ENCODE measurements at places on chromosomes 7 and 10.

DNA sequence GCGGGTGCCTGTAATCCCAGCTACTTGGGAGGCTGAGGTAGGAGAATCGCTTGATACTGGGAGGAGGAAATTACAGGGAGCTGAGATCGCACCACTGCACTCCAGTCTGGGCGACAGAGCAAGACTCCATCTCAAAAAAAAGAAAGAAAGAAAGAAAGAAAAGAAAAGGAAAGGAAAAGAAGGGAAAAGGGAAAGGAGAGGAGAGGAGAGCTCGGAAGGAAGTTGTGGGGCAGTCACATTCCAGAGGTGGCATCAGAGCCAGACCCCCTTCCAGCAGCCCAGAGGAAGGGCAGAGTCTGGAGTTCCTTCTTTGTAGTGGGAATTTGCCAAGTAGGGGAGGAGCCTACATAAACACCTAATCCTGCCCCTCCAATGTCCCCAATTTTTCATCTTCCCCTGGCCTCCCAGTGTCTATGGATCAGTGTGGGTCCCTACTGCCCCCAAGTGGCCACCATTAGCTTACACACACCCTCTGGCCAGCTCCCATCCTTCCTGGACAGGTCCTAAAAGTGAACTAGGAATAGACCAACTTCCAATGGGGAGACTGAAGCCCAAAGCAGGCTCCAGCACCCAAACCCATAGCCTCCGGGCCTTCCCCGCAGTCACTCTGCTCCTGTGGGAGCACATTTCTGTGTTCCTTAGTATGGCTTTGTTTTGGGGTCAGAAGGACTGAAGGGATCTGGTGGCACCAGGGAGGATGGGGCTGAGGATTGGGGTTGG, 39.6 kb upstream of the HSPB1 start:
- DNase-seq = peak; percentile 62

DNA sequence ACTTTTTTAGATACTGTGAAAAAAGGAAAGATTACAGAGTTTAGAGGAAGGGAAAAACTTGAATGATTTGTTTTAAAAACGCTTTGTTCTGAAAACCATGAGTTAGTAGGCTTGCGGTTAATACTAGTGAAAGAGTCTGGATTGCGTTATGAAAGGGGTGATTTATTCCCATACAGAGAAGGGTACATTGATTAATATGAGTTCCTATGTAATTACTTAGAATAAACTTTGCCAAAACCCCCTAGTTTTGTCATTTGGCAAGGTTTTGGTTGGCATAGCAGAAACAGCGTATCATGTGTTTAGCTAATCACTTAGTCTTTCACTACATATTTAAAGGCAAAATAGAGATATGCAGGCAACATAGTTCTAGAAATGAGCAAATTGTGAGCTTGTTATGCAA, 91.2 kb upstream of the POT1 start:
- DNase-seq = no peak

- no peak for DNase-seq
Observed at GRCh38 chr7:33325754-33326484, 196.6 kb downstream of the BBS9 start.

GRCh38 chr7:7164591-7164990, 17.8 kb upstream of the C1GALT1 start:
- no peak for DNase-seq

GRCh38 chr10:62903828-62904227, 87.7 kb upstream of the EGR2 start:
- no peak for DNase-seq

DNA sequence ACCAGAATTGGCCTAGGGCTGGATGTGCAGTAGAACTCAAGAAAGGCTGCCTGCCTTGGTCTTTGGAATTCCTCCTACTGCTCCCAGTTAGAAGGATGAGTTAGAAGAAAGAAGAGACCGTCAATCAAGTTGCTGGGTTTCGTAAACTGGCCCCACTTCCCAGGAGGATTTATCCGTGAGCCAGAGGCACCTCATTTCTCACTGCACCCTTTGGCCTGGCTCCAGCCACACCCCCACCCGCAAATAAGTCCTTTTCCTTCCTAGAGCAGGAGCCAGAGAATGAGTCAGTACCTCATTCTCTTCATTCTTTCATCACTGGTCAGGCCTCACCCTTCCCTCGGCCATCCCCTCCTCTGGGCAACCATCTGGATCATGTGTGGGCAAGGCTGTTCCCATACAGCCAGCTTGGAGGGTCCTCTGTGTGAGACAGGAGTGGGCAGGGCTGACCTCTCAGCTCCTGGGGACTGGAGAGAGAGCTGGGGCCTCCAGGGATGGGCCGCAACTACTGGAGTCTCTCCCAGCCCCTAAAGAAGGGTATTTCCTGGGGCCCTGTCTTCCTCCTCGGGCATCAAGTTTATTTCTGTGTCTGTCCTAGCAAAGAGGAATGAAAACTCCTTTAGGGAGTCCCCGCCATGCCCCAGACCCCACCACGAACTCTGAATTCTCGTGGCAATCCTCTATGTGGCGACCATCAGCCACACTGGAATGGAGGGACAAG, 87.2 kb upstream of the DUSP5 start:
- no peak for DNase-seq

DNA sequence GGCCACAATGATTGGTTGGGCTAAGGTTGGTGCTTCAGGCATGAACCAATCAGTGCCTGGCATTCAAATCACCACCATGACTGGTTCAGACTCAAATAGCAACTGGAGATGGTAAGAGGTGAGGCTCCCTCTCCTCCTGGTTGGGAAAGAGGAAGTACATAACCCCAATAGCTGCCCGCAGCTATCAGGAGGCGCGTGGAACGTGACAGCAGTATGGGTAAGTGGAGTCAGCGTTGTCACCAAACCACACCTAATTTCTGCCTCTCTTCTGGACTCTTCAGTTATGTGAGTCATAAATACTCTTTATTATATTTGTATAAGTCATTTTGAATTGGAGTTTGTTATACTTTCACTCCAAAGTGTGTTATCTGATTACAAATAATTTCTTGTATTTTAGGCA, 17.9 kb upstream of the ITGA8 start:
- no peak for DNase-seq

GRCh38 chr7:7996568-7996967, 28.0 kb downstream of the GLCCI1 start:
- no peak for DNase-seq

GRCh38 chr10:44689368-44689767, 221.8 kb upstream of the TMEM72 start:
- no peak for DNase-seq

DNA sequence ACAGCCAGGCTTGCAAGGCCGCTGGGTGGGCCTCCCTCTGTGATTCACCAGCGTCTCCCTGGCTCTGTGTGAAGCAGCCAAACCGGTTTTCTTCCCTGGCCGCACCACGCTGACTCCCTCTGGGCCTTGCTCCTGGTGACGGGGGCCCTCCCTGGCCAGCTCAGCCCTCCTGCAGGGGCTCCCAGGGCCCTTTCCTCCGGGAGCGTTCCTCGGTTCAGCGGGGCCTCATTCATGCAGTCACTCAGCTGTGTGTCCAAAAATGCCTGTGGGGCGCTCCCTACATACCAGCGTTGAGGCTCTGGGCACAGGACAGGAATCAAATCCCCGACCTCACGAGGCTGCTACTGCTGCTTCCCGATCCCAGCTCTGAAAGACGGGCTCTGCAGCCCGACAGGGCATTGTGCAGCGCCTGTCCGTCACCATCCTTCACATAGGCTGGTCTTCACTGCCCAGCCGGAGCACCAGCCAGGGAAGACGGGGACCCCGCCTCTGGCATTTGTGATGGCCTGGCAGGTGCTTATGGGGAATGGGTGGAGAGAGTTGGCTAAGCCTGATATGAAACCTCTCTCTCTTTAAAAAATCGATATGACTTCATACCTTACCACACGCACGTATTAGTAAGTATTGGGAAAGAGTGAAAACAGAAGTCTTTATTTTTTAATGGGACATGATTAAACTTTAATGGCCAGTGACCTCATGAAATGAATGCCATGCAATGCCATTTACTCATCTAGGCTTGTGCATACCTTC, 110.0 kb upstream of the SHH start:
- DNase-seq = no peak

DNA sequence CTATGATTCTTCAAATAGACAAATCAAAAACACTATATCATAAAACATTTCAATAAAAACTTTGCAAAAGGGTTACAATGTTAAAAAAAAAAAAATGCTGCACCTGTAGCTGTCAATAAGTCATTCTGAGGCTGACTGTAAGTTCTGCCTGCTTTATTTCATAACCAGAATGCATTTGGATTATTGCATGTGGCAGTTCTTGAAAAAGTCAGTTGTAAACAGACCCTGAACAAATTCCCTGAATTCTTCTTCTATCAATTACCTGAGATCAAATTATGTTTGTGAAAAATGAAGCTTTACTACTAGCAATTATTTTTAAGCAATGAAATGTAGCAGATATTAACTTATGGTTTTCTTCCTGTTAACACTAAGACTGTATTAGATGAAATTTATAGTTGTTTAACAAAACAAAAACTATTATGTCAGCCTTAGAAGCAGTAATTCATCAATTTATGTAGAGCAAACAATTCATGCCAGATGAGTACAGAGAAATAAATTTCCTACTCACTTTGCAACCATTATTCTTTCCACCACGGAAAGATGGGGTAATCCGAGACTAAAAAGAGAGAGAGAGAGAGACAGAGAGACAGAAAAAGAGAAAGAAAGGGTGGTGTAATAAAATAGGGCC, 107.8 kb downstream of the SFMBT2 start:
- no peak for DNase-seq

DNA sequence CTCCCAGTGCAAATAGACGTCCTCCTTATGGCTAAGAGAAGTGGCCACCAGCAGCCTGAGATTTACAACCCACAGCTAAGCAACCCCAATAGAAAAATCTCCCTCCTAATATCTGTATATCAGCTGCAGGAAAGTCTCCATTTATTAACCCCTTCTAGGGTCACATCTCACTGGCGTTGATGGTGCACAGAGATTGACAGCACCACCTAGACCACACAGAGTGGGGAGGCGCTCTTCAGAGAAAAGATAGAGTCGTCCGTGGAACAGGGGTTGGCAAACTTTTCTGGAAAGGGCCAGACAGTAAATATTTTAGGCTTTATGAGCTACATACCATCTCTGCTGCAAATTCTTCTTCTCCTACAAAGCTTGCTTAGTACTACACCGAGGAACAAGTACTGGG, 60.0 kb downstream of the NAMPT start:
- no peak for DNase-seq
